ENCODE measurements at places on chromosomes 3 and 15. TPM values are rescaled to one million over a fixed set of nuclear protein-coding genes. Genes with fewer than 3 reads are reported as not detected.

DNA sequence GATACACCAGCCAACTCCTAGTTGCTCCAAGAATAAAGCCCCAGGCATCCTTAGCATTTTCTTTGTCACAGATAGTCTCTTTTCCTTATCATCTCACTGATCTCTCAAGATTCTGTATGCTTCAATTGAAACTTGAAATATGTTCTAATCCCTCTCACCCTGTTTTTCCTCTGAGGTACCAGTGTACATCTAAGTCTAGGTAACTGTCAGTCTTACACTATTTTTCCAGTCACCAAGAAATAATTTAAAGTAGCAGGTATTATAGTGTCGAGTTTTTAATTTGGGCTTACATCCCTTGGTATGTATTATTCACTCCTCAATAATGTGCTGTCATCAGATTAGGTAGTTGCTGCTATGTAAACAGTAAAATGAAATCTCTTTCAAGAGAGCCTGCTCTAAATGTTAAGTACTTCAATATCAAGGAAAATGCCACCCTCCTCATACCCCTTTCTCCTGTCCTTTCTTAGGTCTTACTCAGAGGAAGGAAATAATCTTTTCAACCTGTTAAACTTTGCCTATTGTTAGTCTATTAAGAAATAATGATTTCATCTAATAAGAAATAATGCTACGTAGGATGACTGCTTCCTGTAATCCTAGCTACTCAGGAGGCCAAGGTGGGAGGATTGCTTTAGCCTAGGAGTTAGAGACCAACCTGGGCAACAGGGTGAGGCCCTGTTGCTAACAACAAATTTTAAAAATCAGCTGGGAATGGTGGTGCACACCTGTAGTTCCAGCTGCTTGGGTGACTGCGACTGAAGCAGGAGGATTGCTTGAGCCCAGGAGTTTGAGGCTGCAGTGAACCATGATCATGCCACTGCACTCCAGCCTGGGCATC lies 39.8 kb downstream of the TSC22D2 start:
- DNase-seq: peak; percentile 27

DNA sequence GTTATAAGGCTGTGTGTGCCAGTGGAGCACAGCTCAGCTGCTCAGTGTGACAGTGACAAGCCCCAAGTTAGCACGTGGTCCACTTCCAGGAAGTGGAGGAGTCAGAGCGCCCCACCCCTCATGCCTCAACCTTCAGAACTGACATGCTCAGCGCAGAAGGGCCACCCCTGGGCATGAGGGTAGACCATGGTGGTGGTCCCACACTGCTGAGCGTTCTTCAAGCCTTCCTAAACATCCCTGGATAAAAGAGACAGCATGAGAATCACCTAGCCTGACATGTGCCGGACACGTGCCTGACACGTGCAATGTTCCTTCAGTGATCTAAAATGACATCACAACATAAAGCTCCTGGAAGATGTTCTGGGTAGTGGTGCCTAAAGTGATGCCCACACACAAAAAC lies 16.8 kb downstream of the ATP10A start:
- no peak for DNase-seq

DNA sequence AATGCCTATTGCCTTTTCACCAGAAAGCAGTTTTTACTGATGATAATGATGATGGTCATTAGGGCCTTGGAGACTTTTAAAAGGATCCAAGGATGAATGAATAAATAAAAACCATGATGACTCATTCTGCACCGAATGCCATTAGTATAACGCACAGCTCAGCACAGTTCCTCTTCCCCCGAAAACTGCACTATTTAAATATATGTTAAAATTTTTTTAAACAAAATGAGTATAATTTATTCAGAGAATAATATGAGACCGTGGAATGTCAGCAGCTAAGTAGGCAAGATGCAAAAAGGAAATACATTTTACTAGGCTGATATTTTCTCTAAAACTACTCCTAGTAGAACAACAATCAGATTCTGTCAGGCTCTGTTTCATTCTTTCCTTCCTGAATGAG lies 83.4 kb upstream of the NANOGP8 start:
- DNase-seq: peak; percentile 28

Gene CD86
- total RNA-seq: not detected

Gene PPM1L
- total RNA-seq: 1.4 TPM
